Regular cardiac myocyte (primary cell): ENCODE measurements at places on chromosomes 5 and 9. TPM values are rescaled to one million over a fixed set of nuclear protein-coding genes. Genes with fewer than 3 reads are reported as not detected.

Gene IFNA8
- total RNA-seq, result not detected in 2 replicates

Gene NIM1K
- 0.58 and 3.1 TPM in 2 replicates for total RNA-seq

Gene GABRA1
- not detected in 2 replicates for total RNA-seq

Gene SLC34A3
- total RNA-seq, result not detected in 2 replicates

Gene GABRG2
- not detected in 2 replicates for total RNA-seq

Gene PRRC1
- total RNA-seq, result 50.4 and 55.5 TPM in 2 replicates

Gene SLCO6A1
- not detected in 2 replicates for total RNA-seq

Gene TAS2R1
- total RNA-seq, result 0.28 TPM in 1 of 2 replicates, not detected in the other

Gene NRG2
- total RNA-seq, result 0.56 and 0.77 TPM in 2 replicates

Gene PDE8B
- 0.56 TPM in 1 of 2 replicates, not detected in the other for total RNA-seq

Gene FKTN
- 23.2 and 23.7 TPM in 2 replicates for total RNA-seq

Gene HRH2
- total RNA-seq, result 0.85 TPM in 1 of 2 replicates, not detected in the other

Gene LRRC14B
- not detected in 2 replicates for total RNA-seq

Gene SEC16A
- total RNA-seq, result 17.8 and 22.8 TPM in 2 replicates

Gene COL5A1
- 222 and 254 TPM in 2 replicates for total RNA-seq
